Caki2 (cell line): ENCODE measurements at places on chromosomes 5 and 9. TPM values are rescaled to one million over a fixed set of nuclear protein-coding genes. Genes with fewer than 3 reads are reported as not detected.

The NIPAL4 gene
- total RNA-seq = not detected in 2 replicates

The SPINK5 gene
- 0.95 TPM in 1 of 2 replicates, not detected in the other for total RNA-seq

The NEUROG1 gene
- total RNA-seq = not detected in 2 replicates

The C9orf57 gene
- 0.78 TPM in 1 of 2 replicates, not detected in the other for total RNA-seq

The TMC1 gene
- not detected in 2 replicates for total RNA-seq

DNA sequence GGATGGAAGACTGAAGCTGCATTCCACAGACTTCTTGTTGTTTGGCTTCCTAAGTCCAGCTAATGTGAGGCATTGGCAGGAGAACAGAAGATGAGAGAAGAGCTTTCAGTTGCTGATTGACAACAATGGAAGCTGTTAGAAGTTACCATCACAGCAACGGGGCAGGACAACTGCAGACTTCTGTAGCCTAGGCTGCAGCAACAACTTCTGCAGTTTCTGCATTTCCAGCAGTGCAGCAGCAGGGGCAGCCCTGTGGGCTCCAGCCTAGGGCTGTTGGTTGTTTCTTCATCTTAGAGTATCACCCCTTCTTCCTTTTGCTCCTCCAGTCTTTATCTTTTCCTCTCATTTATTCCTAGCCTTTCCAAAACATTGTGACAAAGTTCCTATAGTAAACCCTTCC lies 528.8 kb upstream of the PTGER4 start:
- DNase-seq = no peak

- DNase-seq = no peak
Measured at GRCh38 chr5:135683189-135683588, 104.4 kb upstream of the CXCL14 start.

GRCh38 chr9:250625-251024 lies 36.0 kb downstream of the DOCK8 start:
- no peak for DNase-seq

DNA sequence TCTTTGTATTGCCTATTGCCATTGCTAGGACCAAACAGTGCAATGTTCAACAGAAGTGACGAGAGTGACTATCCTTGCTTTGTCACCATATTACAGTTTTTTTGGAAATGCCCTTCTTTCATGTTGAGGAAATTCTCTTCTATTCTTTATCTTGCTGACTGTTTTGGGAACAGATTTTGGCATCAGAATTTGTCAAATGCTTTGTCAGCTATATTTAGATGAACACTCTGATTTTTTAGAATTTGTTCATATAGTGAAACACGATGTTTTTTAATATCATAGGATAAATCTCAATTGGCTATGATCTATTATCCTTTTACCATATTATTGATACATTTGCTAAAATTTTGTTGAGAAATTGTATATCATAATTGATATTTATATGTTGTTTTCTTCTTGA lies 31.4 kb downstream of the FBN2 start:
- no peak for DNase-seq

DNA sequence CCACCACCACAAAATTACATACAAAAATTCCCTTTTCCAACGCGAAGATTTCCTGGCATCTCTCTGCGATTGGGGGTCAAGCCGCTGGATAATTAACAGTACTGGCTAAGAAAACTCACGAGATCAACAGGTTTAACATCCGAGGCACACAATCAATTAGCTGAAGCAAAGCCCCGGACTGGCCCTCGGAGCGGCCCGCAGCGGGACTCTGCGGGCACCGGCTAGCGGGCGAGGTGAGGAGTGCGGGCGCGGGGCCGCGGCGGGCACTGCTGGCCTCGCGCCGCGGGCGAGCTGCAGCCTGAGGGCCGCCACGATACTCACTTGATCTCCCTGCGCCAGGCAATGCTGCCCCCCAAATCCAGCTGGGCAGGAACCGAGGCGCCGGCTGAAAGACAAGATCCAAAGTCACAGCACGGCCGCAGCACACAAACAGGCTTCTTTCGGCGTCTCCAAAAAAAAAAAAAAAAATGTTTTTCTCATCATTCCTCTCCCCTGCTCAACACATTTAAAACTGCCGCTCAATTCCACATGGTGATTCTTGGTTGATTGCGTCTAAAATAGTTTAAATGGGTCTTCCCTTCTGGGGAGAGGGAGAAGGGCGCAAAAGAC lies 210.2 kb downstream of the MEF2C start:
- DNase-seq = no peak

- DNase-seq = no peak
Measured at GRCh38 chr9:79220666-79221065, 351.1 kb upstream of the TLE4 start.

- DNase-seq = no peak
Measured at GRCh38 chr9:71990466-71990865, 69.9 kb downstream of the C9orf57 start.
